ENCODE measurements at places on chromosomes 6 and 20.

DNA sequence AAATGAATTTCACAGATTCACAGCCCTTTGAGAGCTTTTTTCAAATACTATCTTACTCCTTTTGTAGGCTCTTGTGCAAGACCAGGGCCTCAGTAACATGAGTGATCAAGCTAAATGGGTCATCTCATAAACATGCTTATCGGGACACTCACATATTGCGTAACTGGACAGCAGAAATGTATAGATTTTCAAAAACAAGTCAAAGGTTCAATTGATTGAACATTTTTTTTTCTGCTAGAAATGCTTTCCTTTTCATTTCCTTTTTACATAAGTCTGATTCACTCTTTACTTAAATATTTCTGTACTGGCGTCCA lies 8.7 kb upstream of the SALL4 start:
- DNase-seq: no peak

- DNase-seq: no peak
These were observed 43.2 kb upstream of the FNDC1 start for GRCh38 chr6:159125951-159126352.

- no peak for DNase-seq
These were observed 46.8 kb downstream of the PANK2 start for GRCh38 chr20:3935956-3936340.

GRCh38 chr6:10395171-10395703 lies 19.6 kb downstream of the TFAP2A start:
- no peak for DNase-seq

GRCh38 chr6:35178012-35178411 lies 35.7 kb upstream of the SCUBE3 start:
- no peak for DNase-seq

DNA sequence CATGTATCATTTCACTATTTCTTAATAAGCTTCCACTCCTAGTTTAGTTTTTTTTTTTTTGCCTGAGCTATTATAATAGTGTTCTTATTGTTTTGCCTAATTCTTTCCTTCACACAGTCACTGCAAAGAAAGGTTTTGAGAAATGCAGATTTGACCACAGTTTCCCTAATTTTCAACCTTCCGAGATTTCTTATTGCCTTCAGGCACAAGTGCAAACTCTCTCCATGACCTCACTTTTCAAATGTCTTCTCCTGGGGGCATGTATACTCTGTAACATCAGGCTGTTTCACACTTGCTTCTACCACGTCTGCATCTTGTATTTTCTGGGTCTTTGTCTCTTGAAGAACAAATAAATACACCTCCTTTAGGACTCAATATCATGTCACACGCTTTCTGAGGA lies 339.0 kb upstream of the CITED2 start:
- DNase-seq: no peak

- no peak for DNase-seq
These were observed 409.6 kb upstream of the SLC35B3 start for GRCh38 chr6:8844968-8845367.

GRCh38 chr20:37413023-37413334 lies 67.0 kb downstream of the SRC start:
- DNase-seq: no peak

DNA sequence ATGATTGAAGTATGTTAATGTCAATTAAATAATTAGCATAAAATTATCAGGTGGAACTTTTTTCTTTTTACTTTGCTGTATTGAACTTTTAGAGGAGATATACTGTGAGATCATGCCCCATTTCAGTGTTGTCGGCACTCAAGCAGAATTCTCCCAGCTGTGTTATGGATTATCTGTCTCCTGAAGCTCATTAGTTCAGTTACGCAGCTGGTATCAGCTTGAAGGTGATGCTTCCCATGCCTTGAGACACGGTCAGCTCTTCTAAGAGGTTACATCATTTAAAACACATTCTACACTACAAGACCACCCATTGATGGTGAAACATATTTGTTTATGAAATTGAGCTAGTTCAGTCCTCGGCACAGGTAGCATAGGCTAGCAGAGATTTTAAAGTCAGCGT lies 68.9 kb upstream of the PHACTR2 start:
- DNase-seq: no peak

- no peak for DNase-seq
These were observed 3.7 kb downstream of the COX4I2 start for GRCh38 chr20:31641391-31641790.

DNA sequence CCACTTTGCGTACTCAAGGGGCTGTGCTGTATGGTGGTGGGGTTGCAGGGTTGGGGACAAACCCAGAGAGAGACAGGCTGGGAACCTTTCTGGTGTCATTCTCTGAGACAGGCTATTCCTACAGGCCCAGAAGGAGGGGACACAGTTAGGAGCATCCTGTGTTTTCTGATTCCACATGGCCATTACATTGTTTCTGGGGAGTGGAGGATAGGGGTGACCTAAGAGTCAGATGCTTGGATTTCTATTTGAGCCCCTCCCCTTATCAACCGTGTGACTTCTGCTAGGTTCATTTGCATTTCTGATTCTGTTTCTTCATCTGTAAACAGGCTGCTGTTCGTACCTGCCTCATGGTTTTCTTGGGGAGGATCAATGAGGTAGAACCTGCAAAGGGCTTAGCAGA lies 29.4 kb upstream of the EPB41L1 start:
- DNase-seq: no peak

GRCh38 chr6:7805078-7805849 lies 79.4 kb downstream of the BMP6 start:
- no peak for DNase-seq

GRCh38 chr6:48904809-48905208 lies 558.2 kb downstream of the MMUT start:
- no peak for DNase-seq

DNA sequence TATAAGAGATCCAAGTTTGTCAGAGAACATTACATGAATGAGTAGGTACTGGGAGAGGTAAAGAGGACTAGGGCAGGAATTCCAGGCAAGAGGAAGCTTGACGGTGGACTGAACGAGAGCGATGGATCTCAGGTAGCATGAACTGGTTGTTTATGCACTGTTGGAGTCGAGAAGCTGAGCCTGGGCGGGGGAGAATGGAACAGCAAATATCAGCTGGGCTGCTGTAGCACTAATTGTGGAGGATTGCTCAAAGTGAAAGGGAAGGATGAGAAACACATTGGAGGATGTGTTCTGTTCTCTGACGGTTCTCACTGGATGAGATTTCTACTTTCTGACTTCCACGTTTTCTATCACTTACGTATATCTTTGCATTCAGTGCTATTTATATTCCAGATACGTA lies 164.2 kb downstream of the PHF3 start:
- no peak for DNase-seq

GRCh38 chr6:43860285-43860684 lies 90.3 kb downstream of the VEGFA start:
- DNase-seq: no peak

- no peak for DNase-seq
These were observed 180.6 kb upstream of the STXBP5 start for GRCh38 chr6:147023581-147023980.

DNA sequence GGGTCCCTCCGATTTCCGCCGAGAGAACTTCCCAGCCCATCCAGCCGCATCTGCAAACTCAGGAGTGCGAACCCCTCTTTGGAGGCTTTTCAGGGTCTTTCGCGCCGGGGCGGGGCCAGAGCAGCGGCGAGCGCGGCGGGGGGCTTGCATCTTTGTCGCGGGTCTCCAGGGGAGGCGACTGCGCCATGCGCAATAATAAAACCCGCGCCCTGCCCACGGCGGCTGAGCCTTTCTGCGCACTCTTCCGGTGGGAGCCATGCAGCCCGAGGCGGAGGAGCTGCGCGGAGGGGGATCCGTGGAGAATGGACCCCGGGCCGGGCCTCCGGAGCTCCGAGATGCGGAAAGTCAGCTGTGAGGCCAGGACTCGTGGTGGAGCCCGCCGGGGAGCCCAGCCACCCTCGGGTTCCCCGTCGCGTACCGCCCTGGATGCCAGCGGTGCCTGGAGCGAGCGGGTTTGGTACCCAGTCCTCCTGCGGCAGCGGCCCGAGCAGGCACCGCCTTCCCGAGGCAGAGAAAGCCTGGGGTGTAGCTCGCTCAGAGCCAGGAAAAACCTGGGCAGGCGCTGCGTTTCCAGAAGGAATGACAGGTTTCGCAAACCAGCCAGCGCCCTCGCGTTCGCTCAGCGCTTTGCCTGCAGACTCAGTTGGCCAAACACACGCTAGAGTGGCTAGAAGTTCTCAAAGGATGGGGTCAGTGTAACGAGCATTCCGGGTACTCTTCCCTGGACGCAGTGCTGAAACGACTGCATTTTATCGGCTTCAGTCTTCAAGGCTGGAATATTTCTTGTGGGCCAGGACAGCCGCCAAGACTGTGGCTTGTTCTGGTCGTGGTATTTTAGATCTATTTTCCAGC lies 1.2 kb downstream of the AKAP12 start:
- DNase-seq: no peak
